Camera-type eye (tissue), 1 donor: ENCODE measurements at places on chromosomes 4 and X. TPM values are rescaled to one million over a fixed set of nuclear protein-coding genes. Genes with fewer than 3 reads are reported as not detected.

The TMPRSS11E gene
- total RNA-seq = not detected

The FGD1 gene
- 15.0 TPM for total RNA-seq

The DSPP gene
- total RNA-seq = 0.05 TPM

The GSPT2 gene
- total RNA-seq = 17.0 TPM

The CLNK gene
- 0.16 TPM for total RNA-seq

The USP27X gene
- 6.5 TPM for total RNA-seq

The PAPSS1 gene
- 72.8 TPM for total RNA-seq

The TECRL gene
- 1.2 TPM for total RNA-seq

The FAM53A gene
- total RNA-seq = 4.1 TPM

The SAGE1 gene
- not detected for total RNA-seq

The DKK2 gene
- 54.8 TPM for total RNA-seq

The FAM47A gene
- not detected for total RNA-seq

The SH2D1A gene
- not detected for total RNA-seq

The STBD1 gene
- 6.3 TPM for total RNA-seq

The SCRG1 gene
- 0.60 TPM for total RNA-seq

The ARHGAP36 gene
- total RNA-seq = 2.4 TPM

The CXCL10 gene
- total RNA-seq = 1.4 TPM

The SMPX gene
- 41.5 TPM for total RNA-seq

The ZBTB33 gene
- 34.4 TPM for total RNA-seq

The HSFX3 gene
- not detected for total RNA-seq

The MAP3K15 gene
- total RNA-seq = 0.49 TPM

The MYOZ2 gene
- 7.2 TPM for total RNA-seq

The GABRB1 gene
- 3.4 TPM for total RNA-seq

The PTCHD1 gene
- 1.7 TPM for total RNA-seq

The TBL1X gene
- 27.8 TPM for total RNA-seq

The GAB3 gene
- 4.3 TPM for total RNA-seq

The FAM47E gene
- 6.7 TPM for total RNA-seq

The SPARCL1 gene
- 261 TPM for total RNA-seq

The GCNA gene
- total RNA-seq = 5.6 TPM

The ZNF630 gene
- 12.4 TPM for total RNA-seq

The IL2 gene
- not detected for total RNA-seq

The PFKFB1 gene
- not detected for total RNA-seq

The SSX2B gene
- total RNA-seq = not detected

The HELT gene
- total RNA-seq = 1.0 TPM

The QDPR gene
- total RNA-seq = 139 TPM

The IL3RA gene
- total RNA-seq = 4.8 TPM
